ENCODE measurements at places on chromosomes 7 and 10.

DNA sequence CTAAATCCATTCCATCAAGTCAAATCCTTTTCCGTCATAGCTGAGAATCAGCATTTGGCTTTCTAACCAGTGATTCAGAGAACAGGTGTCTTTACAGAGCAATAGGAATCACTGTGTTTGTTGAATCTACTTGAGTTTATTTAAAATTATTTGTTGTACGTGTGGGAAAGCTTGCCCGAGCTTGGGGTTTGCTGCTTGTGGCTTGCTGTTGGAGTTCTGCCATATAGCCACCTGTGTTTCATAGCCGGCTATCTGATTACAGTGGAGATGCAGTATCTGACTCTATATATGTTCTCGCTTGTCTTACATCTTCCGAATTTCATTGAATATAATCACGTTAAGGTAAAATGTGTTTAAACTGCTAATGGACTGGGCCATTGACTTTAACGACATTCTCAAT is 274.3 kb upstream of the MKI67 start:
- DNase-seq = no peak

GRCh38 chr10:63206997-63207811 is 74.1 kb downstream of the NRBF2 start:
- peak; percentile 55 for DNase-seq

GRCh38 chr10:13420532-13421307 is 72.6 kb upstream of the SEPHS1 start:
- no peak for DNase-seq

DNA sequence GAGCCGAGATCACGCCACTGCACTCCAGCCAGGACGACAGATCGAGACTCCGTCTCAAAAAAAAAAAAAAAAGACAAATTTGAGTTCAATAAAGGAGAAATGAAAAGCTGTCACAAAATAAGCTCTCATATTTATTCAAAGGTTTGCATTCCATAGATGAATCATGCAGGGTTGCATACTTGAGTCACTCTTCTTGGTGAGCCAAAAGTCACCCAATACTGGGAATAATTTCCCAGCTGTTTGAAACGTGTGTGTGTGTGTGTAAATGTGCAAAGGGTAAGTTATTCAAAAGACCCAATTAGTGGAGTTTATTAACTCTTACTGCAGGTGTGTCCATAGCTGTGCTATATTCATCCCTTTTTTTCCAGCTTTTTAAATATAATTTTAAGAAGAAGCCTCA is 297.7 kb downstream of the CCDC3 start:
- DNase-seq = no peak

GRCh38 chr10:24651923-24652322 is 71.8 kb downstream of the ARHGAP21 start:
- DNase-seq = no peak

DNA sequence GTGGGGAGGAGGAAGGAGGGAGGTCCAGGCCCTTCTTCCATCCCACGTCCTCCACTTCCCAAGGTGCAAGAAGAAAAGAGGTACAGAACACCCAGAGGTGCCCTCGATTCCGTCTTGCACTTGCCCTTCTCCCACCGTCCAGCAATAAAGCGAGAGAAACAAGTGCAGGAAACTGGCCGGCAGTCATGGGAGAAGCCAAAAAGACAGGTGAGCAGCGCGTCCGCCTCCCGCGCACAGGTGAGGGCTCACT is 1.3 kb downstream of the C10orf95 start:
- no peak for DNase-seq

DNA sequence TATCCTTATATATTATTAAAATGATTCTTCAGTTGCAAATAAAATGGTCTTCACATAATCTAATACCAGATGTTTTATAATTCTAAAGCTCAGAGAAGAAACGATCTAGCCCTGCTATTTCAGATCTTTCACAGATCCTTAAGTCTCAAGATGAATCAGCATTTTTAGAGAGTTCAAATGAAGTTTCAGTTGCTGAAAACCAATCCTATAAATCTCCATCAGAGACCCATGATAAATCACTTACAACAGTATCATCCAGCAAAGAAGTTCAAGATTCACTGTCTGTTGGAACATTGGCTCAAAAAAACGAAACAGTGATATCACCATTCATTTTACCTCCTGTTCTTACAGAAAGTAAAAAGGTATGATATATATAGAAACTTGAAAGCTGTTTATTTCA is 137.0 kb downstream of the CCDC7 start:
- DNase-seq = no peak

GRCh38 chr7:54543051-54543488 is 895 bp downstream of the VSTM2A start:
- DNase-seq = no peak

DNA sequence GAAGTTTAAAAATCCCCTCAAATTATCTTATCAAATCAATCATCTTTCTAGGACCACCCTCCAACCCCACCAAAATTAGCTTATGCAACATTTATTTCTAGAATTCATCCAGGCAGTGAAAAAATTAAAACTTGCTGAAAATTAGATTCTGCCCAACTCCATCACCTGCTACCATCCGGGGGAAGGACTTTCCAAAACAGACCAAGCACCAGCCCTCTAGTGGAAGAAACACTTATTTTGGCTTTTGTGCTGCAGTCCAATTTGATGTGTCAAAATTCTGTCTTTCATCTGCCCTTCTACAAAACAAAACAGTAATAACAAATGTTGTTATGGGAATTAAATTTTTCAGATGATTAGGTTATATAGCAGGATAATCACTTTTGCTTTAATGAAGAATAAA is 35.1 kb downstream of the GCC1 start:
- no peak for DNase-seq

DNA sequence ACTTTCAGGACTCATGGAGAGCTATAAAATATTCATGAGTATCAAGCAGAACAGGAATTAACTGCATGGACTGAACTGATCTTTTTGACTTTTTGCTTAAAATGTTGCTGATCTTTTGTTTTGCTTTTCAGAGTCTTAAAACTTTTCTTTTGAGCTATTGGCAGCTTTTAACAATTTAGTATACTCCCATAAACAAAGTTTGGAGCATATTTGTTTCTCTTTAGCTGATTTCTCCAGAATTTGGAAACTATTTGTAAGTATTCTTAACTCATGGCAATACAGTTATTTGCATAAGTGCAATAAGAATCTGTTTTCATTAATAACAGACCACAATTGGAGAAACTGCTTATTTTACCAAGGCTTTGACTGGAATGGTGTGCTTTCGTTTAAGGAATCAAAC is 73.4 kb upstream of the C1GALT1 start:
- DNase-seq = no peak

DNA sequence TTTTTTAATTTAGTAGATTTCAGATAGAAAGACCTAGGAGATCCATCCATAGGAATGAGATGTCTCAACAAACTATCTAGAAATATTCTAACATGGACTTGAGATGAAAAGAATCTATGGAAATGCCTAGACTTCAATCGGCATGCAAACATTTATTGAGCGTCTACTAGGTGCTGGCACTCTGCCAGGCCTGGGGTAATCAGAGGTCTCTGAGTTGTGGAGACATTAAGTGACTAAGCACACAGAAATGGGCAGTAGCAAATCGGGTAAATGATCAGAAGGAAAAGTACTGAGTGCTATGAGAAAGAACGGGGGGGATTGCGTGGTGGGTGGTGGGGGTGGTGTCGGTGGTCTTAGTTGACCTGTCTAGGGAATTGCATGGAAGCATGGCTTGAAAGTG is 466.6 kb downstream of the GALNT17 start:
- no peak for DNase-seq

GRCh38 chr10:15720635-15721287 is 1.0 kb upstream of the ITGA8 start:
- no peak for DNase-seq

GRCh38 chr7:711922-712380 is 14.5 kb upstream of the DNAAF5 start:
- DNase-seq = no peak

- no peak for DNase-seq
Measured at GRCh38 chr10:22927166-22927565, 687 bp upstream of the ARMC3 start.

GRCh38 chr10:19947215-19947614 is 131.0 kb downstream of the PLXDC2 start:
- no peak for DNase-seq

DNA sequence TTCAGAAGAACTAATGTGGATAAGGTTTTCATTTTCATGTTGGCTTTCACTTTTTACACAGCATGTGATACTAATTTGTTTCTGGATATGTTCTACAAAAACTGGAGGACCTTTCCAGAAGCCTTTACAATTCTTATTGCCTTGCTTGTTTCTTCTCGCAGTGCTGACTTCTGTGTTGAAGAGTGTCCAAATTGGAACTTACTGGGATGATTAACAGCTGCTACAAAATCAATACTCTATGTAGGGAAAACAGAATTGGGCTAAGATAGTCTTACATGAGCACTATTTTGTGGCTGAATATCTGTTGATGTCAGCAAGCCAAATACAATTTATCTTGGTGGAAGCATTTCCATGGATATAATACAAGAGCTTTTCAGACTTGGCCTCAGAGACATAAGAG is 351.2 kb downstream of the DGKB start:
- DNase-seq = no peak

DNA sequence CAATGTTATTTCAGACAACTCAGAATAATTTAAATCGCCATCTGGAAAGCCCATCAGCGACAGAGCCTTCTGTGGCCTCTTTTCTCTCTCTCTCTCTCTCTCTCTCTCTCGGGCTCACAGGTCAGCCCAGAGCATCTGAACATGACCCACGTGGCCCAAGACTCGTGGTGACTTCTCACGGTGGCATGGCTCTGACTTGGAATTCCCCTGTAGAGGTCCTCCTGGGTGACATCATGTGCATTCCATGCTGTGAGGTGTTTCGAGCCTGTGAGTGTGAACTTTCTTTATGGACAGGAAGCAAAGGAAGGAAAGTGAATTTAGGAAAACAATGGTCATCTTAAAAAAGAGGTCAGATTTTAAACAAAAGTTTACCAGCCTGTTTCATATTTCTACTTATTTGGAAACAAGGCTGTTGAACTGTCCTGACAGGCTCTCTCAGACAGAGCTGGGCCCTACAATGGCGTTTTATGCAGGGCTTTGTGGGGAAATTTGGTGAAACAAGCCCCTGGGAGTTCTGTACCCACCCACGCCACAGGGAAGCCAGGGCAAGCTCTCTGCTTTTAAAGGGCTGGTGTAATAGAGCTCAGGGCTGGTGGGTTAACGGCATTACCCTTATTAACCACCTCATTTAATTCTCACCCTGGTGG is 359.7 kb upstream of the ZNF32 start:
- peak; percentile 40 for DNase-seq

- no peak for DNase-seq
Measured at GRCh38 chr7:158450476-158451124, 137.0 kb downstream of the PTPRN2 start.

GRCh38 chr10:23453465-23453864 is 14.6 kb downstream of the OTUD1 start:
- DNase-seq = no peak

DNA sequence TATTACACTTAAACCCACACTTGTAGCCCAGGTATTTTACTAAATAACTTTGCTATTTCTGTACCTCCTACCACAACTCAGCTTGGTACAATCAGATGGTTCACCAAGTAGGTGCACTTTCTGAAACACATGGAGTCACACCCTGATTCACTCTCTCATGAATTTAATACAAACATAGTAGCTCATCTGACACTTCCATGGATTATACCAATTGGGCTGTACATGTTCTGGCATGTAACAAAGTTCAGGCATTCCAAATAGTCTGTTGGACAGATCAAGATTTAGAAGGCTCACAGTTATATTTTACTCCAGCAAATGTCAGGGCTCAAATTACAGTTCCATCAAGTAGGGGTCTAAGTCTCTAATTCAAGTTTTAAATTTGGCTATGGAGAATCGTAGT is 62.2 kb upstream of the RNF148 start:
- DNase-seq = no peak

DNA sequence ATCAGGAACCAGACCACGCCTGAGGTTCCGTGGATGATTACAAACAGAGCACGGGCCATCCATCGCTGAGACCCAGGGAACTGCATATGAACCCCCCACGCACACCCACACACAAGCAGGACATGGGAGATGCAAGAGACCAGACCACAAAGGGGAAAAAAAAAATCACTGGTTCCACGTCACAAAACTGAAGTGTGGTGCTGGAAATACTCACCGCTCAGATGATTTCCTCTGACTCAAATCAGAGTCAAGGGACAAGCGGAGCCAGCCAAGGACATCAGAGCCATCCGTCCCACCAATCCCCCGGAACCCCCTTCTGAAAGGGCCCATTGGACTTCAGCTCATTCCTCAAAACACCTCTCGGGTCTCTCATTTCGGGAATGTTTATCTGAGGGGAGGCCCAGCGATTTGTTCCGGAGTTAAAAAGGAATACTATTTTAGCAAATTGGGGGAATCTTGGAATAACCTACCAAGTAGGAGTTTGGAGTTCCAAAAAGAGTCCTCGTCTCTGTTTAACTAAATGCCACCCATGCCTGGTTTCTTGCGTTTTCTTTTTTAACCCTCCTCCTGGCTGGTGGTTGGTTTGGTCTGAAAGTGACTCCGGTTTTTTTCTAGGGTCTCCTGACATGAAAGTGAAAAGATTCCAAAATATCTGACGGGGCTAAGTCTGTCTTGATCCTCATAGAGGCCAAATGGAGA is 15.0 kb downstream of the SNX8 start:
- peak; percentile 88 for DNase-seq

DNA sequence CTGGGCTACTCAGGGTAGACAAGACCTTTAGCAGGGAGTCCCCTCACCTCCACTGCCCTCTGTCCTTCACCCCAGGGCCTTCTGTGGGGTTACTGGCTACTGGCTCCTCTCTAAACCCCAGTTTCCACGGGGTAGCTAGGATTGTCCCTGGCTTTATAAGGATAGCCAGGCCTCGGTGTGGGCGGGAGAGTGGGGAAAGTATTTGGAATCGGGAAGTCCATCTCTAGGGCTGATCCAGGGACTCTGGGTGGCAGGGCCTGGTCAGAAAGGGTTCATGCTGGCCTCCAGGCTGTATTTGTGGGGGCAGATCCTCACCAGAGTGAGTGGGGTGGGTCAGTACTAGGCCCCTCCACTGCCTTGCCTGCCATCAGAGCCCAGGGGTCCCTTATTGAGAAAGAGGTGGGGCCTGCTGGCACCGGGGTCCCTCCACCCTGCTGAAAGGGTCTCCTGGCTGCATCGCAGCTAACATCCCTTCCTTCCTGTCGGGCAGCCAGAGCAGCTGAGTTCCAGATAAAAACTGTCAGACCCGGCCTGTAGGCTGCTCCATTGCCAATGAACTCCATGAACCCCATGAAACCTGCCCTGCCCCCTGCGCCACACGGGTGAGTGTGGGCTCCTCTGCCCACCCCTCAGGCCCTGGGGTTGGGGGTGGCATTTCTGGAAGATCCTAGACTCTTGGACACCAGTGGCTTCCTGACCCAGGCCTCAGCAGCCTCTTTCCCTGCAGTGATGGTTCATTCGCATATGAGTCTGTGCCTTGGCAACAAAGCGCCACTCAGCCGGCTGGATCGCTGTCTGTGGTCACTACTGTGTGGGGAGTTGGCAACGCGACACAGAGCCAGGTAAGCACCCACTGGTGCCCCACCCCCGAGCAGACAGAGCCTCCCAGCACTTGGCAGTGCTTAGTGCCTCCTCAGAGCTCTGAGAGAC is 7.3 kb downstream of the ZMIZ2 start:
- no peak for DNase-seq

GRCh38 chr7:8217200-8218068 is 44.5 kb downstream of the ICA1 start:
- DNase-seq = peak; percentile 51

GRCh38 chr7:82624337-82624736 is 180.8 kb upstream of the CACNA2D1 start:
- no peak for DNase-seq

- DNase-seq = no peak
Measured at GRCh38 chr7:147298611-147299043, 1182.0 kb downstream of the CNTNAP2 start.

Data from GM12864 (cell line).